Left ventricle myocardium inferior (tissue), 1 donor: ENCODE measurements at places on chromosomes 12 and 14. TPM values are rescaled to one million over a fixed set of nuclear protein-coding genes. Genes with fewer than 3 reads are reported as not detected.

- H3K4me1 ChIP-seq: peaks cover 37% of the 10 kb centered on the region
- no peak for DNase-seq
- no peaks in the 10 kb centered on the region for H3K27me3 ChIP-seq
- H3K36me3 ChIP-seq: no peaks in the 10 kb centered on the region
- H3K27ac ChIP-seq: peak overlapping the region; percentile 97
- H3K4me3 ChIP-seq: peak overlapping the region; percentile 74
These were observed 108.4 kb upstream of the EGLN3 start for GRCh38 chr14:34059037-34059924.

GRCh38 chr12:12837025-12837812 lies 24.1 kb downstream of the DDX47 start:
- H3K27me3 ChIP-seq: no peaks in the 10 kb centered on the region
- no peaks in the 10 kb centered on the region for H3K4me1 ChIP-seq
- H3K27ac ChIP-seq: no peak overlapping the region
- DNase-seq: no peak

- H3K4me1 ChIP-seq: no peaks in the 10 kb centered on the region
- H3K36me3 ChIP-seq: no peaks in the 10 kb centered on the region
- no peak overlapping the region for H3K4me3 ChIP-seq
- no peak overlapping the region for H3K27ac ChIP-seq
These were observed 793.6 kb downstream of the GALC start for GRCh38 chr14:87199381-87199780.

GRCh38 chr14:50272498-50272897 lies 39.5 kb downstream of the L2HGDH start:
- no peak overlapping the region for H3K4me3 ChIP-seq
- H3K4me1 ChIP-seq: no peaks in the 10 kb centered on the region
- no peak overlapping the region for H3K27ac ChIP-seq
- no peaks in the 10 kb centered on the region for H3K27me3 ChIP-seq
- H3K36me3 ChIP-seq: peaks cover 10% of the 10 kb centered on the region

ENO2 gene
- 14.8 TPM for total RNA-seq

GRCh38 chr14:76778546-76779215 lies 17.4 kb downstream of the VASH1 start:
- peaks cover 76% of the 10 kb centered on the region for H3K4me1 ChIP-seq
- H3K27me3 ChIP-seq: no peaks in the 10 kb centered on the region
- peak overlapping the region; percentile 55 for H3K27ac ChIP-seq
- DNase-seq: no peak
- peaks cover 38% of the 10 kb centered on the region for H3K36me3 ChIP-seq

- H3K36me3 ChIP-seq: peaks cover 29% of the 10 kb centered on the region
- no peak overlapping the region for H3K4me3 ChIP-seq
- peak overlapping the region; percentile 52 for H3K27ac ChIP-seq
- no peaks in the 10 kb centered on the region for H3K27me3 ChIP-seq
- no peak for DNase-seq
These were observed 41.1 kb downstream of the TTLL5 start for GRCh38 chr14:75702122-75702521.

DNA sequence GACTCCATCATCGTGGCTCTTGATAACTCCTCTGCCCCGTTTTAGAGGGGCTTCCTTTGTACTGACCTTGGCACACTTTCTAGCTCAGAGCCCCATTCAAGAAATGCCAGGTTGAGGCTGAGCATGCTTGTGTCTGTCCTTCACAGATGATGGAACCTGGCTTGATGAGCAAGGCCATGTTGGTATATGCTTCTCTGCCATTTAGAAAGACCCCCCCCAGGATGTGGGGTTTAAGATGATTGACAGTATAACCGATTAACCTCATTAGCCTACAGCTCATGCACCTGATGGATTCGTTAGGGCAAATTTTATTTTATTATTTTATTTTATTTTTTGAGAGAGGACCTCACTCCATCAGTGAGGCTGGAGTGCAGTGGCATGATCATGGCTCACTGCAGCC lies 21.0 kb downstream of the BATF start:
- no peak overlapping the region for H3K4me3 ChIP-seq
- no peaks in the 10 kb centered on the region for H3K36me3 ChIP-seq
- no peak for DNase-seq
- H3K27me3 ChIP-seq: peaks cover 17% of the 10 kb centered on the region
- no peak overlapping the region for H3K27ac ChIP-seq
- no peaks in the 10 kb centered on the region for H3K4me1 ChIP-seq

TAS2R50 gene
- total RNA-seq: 0.47 TPM

ABCD2 gene
- 6.5 TPM for total RNA-seq

CCDC184 gene
- 1.0 TPM for total RNA-seq

- no peaks in the 10 kb centered on the region for H3K4me1 ChIP-seq
- no peak overlapping the region for H3K27ac ChIP-seq
- no peaks in the 10 kb centered on the region for H3K36me3 ChIP-seq
- peaks cover 51% of the 10 kb centered on the region for H3K27me3 ChIP-seq
- H3K4me3 ChIP-seq: no peak overlapping the region
- DNase-seq: no peak
These were observed 67.2 kb upstream of the HMGA2 start for GRCh38 chr12:65756956-65757511.

DNA sequence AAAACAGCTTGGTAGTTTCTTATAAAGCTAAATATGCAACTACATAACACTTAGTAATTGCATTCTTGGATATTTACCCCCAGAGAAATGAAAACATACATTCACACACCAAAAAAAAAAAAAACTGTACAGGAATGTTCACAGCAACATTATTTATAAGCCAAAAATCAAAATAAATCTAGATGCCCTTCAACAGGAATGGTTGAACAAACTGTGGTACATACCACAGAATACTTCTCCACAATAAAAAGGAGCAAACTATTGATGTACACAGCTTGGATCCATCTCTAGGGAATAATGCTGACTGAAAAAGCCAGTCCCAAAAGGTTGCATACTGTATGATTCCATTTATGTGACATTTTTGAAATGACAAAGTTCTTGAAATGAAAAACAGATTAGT lies 62.1 kb upstream of the SLC38A4 start:
- DNase-seq: no peak
- no peaks in the 10 kb centered on the region for H3K27me3 ChIP-seq
- no peak overlapping the region for H3K27ac ChIP-seq

SPATS2 gene
- 5.9 TPM for total RNA-seq

GRCh38 chr12:95593266-95593871 lies 42.1 kb upstream of the USP44 start:
- peak; percentile 72 for DNase-seq
- peaks cover 25% of the 10 kb centered on the region for H3K4me1 ChIP-seq
- no peak overlapping the region for H3K4me3 ChIP-seq

PTGER2 gene
- total RNA-seq: 0.60 TPM
